ENCODE measurements at places on chromosomes 2 and 18.

DNA sequence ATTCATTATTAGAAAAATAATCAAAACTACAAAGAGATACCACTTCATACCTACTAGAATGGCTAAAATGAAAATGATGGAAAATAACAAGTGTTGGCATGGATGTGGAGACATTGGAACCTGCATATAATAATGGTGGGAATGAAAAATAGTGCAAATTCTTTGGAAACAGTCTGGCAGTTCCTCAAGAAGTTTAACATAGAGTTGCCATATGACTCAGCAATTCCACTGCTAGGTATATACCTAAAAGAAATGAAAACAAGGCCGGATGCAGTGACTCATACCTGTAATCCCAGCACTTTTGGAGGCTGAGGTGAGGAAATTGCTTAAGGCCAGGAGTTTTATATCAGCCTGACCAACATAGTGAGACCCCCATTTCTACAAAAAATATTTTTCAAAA lies 41.6 kb upstream of the ACYP2 start:
- DNase-seq: no peak

GRCh38 chr2:38380397-38381130 lies 3.5 kb upstream of the ATL2 start:
- no peak for DNase-seq

DNA sequence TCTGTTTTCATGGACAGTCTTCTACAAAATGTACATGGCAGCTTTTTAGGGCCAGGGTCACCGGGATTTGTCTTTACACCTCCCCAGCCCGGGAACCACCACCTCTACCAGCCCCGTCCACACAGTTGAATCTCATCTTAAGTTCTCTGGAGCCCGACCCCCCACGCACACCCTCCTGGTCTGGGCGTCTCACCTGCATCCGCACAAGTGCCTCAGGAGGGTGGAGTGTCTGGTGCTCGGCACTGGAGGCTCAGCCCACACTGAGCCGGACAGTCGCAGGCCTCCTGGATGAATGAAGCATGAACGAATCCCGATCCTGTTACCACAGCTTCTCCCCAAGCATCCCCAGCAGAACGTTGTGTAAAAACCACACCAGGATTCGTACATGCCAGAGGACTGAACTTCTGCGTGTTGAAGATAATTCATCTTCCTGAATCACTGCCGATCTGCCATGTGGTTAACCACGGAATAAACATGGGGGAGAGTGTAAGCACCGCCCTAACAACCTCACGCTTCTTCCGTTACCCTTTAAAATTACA lies 162.0 kb downstream of the RTP5 start:
- DNase-seq: peak; percentile 38

DNA sequence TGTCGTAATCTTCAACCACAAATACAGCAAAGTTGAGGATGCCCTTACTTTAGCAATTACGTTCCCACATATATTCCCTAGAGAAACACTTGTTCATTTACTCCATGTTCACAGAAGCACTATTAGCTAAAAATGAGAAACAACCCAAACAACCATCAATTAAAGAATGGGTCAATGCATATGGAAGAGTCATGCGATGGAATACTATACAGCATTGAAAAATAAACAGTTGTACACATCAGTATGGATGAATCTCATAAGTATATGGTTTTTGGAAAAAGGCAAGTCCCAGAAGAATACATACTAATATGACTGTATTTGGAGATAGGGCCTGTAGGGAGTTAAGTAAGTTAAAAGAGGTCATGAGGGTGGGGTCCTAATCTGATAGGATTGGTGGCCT lies 6.3 kb downstream of the GPR148 start:
- DNase-seq: no peak

- DNase-seq: no peak
Measured at GRCh38 chr2:72993147-72993932, 76.0 kb downstream of the EMX1 start.

GRCh38 chr18:13480571-13481255 lies 245.6 kb downstream of the FAM210A start:
- no peak for DNase-seq

DNA sequence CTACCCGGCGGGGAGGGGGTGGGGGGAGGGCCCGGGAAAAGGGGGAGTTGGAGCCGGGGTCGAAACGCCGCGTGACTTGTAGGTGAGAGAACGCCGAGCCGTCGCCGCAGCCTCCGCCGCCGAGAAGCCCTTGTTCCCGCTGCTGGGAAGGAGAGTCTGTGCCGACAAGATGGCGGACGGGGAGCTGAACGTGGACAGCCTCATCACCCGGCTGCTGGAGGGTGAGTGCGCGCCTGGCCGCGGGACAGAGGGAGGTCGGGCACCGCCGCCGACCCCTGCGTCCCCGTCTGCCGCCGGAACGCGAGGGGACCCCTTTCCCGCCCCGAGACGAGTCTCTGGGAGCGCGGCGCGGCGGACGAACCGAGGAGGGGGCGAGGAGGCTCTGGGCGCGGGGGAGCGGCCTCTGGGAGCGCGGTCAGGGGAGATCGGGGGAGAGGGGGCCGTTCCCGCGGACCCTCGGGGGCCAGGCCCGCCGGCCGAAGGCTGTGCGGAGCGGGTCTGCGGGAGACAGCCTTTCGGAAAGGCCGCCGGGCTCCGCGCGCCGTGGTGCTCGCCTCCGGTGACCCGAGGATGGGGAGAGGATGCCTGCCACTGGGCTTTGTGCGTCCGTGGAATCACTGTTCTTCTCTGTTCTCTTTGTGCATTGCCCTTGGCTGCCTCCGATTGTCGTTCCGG lies 463 bp downstream of the PPP1CB start:
- DNase-seq: no peak

DNA sequence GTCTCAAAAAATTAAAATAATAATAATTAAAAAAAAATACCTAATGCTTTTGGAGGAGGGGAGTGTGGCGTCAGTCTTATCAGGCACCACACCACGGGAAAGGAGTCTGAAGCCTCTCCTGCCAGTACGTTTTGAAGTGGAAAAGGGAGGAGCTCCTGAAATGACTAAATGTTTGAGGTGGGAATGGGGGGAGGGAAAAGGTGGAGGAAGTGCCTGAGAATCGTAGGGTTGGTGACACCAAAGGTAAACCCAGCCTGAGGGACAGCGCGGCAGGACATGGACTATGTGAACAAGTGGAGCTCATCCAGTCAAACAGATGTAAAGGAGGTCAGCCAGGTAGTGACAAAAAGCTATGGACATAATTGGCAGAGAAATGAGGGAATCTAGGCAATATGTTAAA lies 42.2 kb upstream of the EPHA4 start:
- no peak for DNase-seq

DNA sequence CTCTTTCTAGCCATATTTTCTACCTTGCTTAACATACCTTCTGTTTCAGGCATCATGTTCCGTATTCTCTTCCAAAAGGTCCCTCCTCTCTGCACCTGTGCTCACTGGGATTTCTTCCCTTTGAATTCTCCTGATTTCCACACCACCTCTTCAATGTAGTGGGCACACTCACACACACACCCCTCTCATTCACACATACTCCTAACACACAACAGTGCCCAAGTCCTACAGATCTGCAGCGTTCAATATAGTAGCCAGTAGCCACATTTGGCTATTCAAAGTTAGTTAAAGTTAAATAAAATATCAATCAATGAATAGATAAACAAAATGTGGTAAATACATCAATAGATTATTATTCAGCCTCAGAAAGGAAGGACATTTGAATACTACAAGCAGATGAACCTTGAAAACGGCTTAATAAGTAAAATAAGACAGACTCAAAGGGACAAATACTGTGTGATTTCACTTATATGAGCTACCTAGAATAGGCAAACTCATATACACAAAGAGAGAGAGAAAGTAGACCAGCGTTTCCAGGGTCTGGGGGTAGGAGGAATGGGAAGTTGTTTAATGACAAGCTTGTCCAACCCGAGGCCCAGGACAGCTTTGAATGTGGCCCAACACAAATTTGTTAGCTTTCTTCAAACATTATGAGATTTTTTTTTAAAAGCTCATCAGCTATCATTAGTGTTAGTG lies 34.4 kb downstream of the MYCN start:
- DNase-seq: no peak

GRCh38 chr2:227872676-227873075 lies 1.2 kb downstream of the DAW1 start:
- no peak for DNase-seq

GRCh38 chr2:46984642-46985476 lies 69.3 kb upstream of the MCFD2 start:
- DNase-seq: no peak

- no peak for DNase-seq
Measured at GRCh38 chr18:62445386-62445917, 77.4 kb upstream of the ZCCHC2 start.

DNA sequence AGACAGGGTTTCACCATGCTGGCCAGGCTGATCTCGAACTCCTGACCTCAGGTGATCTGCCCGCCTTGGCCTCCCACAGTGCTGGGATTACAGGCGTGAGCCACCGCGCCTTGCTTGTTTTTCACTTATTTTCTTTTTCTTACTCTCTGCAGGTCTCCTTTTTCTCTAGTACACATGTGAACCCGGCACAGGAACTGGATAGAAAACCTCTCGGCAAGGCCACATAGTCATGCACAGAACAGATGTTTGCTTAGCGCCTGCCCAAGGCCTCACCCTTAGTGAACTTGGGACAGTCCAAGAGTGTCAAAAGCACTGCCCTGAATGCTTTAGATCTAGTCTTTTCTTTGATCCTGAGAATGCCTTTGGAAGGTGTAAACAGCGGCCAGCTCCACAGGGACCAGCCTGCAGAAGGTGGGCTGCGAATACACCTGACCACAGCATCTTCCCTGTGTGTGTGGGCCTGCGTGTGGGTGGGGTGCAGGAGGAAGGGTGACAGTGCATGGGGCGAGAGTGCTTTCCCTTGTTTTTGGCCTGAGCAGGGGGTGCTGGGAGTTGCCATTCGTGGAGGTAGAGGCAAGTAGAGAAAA lies 27.0 kb downstream of the IMPA2 start:
- no peak for DNase-seq

GRCh38 chr18:62287781-62288664 lies 37.1 kb upstream of the TNFRSF11A start:
- DNase-seq: no peak

DNA sequence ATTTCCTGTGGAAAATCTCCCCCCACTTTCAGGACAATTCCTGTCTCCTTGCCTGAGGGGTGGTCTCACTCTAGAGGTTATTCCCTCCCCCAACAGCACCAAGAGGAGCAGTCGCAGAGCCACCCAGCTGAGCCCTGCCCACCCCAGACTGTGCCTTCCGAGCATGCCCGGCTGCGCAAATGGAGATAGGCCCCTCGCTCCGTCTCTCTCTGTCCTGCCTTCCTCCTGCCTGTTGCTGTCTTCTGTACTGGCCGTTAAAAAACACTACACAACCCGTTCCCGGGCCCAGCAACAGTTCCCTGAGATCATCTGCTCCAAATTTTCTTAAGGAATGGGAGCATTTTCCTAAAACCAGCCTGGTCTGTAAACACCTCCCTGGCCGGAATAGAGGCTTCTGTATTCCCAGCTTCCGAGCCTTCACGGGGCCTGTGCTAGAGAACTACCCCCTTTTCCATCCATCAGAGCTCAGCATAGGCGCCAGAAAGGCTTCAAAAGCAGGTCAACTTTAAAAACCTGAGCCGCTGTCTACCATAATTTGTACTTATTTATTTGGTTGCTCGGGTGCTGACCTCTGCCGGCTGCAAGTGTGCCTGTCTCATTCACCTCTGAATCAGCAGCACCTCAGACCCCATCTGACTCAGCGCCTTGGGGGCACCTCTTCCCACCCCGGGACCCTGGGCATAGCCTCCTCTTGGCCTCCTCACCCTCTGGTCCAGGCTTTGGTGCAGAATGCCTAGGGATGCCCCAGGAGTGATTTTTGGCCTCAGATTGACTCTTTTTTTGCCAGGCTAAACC lies 159.4 kb downstream of the PXDN start:
- DNase-seq: no peak

GRCh38 chr18:48841381-48842258 lies 109.1 kb downstream of the SMAD7 start:
- DNase-seq: no peak

GRCh38 chr2:8115966-8116365 lies 565.9 kb upstream of the ID2 start:
- DNase-seq: no peak

GRCh38 chr2:179692043-179692442 lies 169.4 kb downstream of the ZNF385B start:
- no peak for DNase-seq

DNA sequence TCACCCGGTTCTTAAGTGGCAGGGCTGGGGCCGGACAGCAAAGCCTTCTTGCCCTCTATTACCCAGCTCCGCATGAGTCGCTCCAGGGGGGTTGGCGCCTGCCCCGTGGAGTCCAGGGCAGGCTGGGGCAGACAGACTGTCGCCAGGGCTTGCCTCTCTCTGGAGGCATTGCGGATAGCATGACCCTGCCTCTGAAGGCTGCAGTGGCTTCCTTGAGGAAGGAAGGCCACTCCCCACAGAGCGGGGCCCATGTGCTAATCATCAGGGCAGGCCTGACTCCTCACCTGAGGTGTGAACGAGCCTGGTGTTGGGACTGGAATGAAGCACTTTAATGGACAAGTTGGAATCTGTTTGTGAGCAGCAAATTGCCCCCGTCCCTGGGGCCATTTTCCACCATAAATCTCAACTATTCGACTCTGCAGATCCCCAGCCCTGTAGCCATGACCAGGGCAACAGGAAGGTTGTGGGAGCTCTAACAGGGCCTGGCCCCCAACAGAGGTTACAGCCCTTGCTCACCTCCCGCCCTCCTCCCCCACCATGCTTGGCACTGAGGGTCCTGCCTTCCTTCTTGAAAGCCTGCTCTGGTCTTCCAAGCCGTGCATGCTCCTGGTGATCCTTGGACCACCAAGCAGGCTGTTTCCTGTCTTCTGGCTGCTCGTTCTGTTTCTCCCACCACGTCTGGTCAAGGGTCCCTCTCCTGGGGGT lies 144.9 kb upstream of the HAAO start:
- DNase-seq: no peak

DNA sequence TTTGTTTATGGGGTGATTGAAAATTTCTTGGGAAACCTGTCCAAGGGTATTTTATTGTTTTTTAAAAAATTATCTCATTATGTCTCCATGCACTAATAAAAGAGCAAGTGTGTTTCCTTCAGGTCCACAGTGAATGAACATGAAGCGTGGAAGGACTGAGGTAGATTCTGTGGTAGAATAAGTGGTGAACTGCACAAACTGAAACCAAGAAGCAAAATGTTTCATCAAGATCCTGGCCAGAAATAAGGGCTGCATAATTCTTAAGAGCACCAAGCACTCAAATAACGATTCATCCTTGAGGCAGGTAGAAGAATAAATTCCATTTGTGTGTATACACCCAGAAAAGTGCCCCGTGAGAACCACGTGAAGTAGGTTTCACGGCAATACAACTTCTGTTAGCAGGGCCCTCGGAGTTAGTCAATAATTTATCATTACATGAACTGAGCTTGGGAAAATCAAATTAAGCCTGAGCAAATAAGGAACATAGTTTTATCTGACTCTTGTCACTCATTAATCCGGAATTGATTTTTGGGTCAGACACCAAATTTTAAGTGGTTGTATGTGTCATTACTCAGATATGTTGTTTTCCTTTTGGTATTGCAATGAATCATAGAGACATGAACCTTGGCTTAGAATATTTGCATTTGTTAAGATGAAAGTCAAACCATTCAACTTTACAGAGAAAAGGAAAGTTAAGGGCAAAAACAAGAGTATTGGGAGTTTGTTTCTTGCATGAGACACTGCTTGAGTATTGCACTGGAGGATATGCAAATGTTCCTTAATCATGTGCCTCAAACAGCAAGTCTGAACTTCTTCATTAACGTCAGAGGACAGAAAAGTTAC lies 472.6 kb upstream of the NETO1 start:
- DNase-seq: no peak
